ENCODE measurements at places on chromosomes 13 and 19.

- no peak for DNase-seq
Measured at GRCh38 chr19:14614099-14614412, 31.2 kb downstream of the CLEC17A start.

DNA sequence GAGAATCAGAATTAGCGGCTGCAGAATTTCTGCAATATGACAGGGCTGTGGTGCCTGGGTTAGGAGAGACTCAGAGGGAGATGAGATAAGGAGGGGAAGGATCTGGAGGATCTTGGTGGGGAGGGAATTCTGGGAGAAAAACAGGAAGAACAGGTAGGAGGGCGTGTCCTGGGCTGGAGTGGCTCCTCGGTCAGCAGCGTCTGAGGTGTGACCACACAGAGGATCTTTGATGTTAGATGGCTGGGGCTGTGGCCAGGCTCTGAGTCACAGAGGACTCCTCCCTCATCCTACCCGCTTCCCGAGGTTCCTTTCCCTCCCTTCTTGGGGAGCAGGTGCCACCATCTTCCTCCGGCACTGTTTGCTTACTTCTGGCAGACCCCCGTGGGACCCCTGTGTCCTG is 6.4 kb upstream of the KLK6 start:
- peak; percentile 90 for DNase-seq

GRCh38 chr13:35478271-35479037 is 2.0 kb upstream of the MAB21L1 start:
- DNase-seq: peak; percentile 78

DNA sequence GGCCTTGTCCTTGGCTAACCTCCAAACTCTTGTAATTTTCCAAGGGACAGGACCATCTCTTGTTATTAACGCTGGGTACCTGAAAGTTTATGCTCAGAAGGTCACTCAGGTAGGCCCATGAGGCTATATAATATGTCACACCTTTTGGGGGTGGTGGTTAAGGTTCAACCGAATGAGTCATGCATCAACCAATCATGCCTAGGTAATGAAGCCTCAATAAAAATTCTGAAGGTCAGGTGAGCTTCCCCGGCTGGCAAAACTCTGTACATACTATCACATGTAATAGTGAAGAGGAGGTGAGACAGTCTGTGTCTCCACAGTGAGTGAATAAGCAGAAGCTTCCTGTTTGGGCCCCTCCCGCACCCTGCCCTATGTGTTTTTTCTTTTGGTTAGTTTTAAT is 424.9 kb downstream of the PCDH17 start:
- DNase-seq: no peak

- DNase-seq: no peak
Measured at GRCh38 chr19:44720945-44721344, 22.0 kb downstream of the CEACAM16 start.

GRCh38 chr13:72050251-72050650 is 183.2 kb upstream of the DACH1 start:
- DNase-seq: peak; percentile 54

GRCh38 chr13:41622432-41623429 is 165.4 kb downstream of the RGCC start:
- DNase-seq: no peak

GRCh38 chr19:2494084-2494446 is 18.1 kb downstream of the GADD45B start:
- no peak for DNase-seq

DNA sequence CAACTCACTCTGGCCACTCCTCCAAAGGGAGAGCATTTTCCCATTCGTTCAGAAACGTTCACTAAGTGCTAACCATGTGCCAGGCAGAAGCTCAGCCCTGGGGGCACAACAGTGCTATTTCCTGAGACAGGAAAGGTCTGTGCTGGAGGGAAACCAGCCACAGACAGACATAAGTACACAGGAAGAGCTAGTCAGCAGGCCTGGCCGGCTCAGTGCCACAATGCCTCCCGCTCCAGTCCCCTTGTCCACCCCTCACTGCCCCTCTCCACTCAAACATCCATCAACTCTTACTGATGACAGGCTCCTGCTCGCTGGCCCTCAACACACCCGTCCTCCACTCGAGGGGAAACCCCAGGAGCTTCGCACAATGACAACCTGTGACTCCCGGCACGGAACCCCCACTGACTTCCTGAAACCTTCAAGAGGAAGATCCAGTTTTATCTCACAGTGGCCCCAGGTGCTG is 11.3 kb upstream of the PLA2G4C start:
- no peak for DNase-seq

GRCh38 chr13:83877651-83878355 is 4.5 kb downstream of the SLITRK1 start:
- DNase-seq: peak; percentile 37

GRCh38 chr19:19260417-19261214 is 12.5 kb downstream of the TM6SF2 start:
- DNase-seq: no peak

- no peak for DNase-seq
Measured at GRCh38 chr19:14381689-14382474, 638 bp downstream of the ADGRE5 start.

GRCh38 chr19:39297931-39298634 is 1.9 kb downstream of the IFNL1 start:
- DNase-seq: no peak

DNA sequence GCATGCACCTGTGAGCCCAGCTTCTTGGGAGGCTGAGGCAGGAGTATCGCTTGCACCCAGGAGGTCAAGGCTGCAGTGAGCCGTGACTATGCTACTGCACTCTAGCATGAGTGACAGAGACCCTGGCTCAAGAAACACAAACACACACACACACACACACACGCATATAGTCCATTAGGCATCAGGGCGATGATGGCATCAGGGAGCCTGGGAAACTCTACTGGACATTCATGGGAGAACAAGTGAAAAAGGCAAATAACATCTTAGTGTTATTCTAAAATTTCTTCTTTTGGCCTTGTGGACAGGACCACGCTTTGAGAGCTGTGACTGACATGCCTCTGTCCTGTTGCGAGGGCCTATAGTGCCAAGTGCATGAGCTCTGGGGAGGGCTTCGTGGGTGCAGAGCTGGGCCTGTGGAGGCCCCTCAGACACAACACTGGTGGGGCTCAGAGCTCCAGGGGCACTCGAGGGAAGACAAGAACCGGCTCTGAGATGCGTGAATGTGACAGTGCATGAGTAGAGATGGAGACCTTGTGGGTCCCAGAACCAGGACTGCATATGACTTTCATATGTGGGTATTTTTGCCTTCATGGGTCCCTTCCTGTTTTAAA is 8.0 kb upstream of the USF2 start:
- DNase-seq: peak; percentile 33

GRCh38 chr13:112096959-112097358 is 30.0 kb downstream of the SOX1 start:
- DNase-seq: no peak

DNA sequence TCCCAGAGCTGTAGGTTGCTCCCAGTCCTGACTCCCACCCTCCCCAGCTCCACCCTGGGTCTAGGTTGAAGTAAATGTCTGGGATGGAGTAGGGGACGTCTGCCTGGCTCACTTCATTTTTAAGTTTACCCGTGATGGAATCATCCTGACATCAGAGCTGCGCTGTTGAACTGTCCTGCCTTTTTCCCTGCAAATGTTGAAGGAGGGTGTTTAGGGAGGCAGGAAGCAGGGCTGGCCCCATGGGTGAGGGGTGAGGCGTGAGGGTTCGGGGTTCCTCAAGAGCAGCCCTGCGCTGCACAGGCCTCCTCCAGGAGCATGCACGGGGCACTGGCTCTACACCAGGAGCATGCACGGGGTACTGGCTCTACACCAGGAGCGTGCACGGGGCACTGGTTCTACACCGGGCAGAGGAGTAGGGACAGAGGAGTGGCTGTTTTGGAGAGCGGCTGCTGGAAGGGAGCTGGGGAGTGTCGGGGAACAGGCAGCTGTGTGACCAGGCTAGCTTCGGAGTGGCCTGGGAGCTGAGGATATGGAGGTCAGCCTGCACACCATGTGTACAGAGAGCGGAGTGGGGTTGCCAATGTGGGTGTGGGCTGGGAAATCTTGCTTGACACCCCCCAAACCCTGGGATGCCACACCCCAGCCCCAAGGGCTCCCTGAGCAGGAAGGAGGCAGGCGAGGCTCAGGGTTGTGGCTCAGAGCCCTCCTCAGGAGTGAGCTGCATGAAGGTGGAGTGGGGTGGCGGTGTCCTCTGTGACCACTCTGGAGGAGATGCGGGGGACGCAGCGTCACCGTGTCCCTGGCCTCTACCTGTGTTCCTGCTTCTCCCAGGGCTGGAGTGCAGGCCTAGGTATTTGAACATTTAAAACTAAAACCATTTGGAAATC is 63.3 kb downstream of the GPR12 start:
- no peak for DNase-seq

GRCh38 chr19:51607920-51608562 is 22.2 kb downstream of the SIGLEC5 start:
- DNase-seq: peak; percentile 97

GRCh38 chr19:6357174-6357573 is 4.2 kb upstream of the CLPP start:
- no peak for DNase-seq

GRCh38 chr13:39266426-39266825 is 228.2 kb downstream of the NHLRC3 start:
- DNase-seq: no peak

- DNase-seq: no peak
Measured at GRCh38 chr19:29393915-29394460, 131.8 kb upstream of the VSTM2B start.

DNA sequence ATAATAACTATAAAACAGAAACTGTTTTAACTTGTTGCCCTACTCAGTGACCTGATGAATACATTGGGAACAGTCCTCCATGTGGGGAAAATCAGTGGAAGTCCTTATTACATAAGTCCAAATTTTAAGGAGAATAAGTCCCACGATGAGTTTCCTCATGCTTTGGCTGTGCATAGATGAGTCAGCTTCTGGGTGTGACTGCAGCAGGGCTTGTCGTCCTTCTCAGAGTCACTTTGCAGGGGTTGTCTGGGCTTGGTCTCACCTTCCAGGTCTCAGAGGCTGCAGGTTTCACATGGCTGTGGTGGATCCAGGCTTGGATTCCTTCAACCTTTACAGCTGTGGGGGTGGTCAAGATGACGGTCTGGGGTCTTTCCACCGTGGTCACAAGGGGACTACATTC is 85.6 kb downstream of the SLC25A15 start:
- no peak for DNase-seq

DNA sequence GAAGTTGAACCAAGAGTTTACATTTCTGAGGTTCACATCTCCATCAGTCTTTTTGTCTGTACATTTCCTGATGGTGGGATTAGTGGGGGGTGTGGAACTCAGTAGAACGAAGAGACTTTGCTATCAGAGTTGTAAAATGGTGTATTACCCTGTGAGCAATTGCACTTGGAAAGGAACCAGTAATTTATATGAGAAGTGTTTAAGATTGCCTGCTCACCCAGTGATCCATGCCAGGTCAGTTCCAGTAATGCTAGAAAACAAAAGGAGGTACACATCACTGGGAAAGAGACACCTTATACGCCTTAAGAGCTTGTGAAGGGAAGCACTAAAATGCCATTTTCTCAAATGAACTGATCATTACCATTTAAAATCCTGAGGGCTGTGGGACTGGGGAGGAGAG is 7.5 kb upstream of the DACH1 start:
- no peak for DNase-seq

DNA sequence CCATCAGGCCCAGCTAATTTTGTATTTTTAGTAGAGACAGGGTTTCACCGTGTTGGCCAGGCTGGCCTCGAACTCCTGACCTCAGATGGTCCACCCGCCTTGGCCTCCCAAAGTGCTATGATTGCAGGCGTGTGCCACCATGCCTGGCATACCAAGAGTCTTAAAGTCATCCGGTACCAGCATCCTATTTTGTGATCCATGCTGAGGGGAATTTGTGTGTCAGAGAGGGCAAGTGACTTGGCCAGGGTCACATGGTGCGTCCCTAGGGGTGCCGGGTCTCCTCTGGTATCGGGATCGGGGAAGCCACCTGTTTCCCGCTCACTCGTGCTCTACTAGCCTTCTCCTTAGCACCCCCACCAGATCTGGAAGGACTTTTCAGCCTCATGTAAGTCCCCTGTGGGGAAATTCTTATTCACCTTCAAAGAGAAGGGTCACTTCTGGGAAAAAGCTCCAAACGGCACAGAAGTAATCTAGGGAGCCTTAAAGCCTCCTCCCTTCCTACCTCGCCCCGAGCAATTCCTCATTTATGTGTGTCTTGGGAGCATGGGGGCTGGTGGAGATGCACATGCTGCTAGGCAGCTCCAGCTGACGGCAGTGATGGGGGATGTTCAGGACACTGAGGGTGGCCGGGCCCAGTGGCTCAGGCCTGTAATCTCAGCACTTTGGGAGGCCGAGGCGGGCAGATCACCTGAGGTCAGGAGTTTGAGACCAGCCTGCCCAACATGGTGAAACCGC is 6.1 kb upstream of the ANKLE1 start:
- DNase-seq: no peak

DNA sequence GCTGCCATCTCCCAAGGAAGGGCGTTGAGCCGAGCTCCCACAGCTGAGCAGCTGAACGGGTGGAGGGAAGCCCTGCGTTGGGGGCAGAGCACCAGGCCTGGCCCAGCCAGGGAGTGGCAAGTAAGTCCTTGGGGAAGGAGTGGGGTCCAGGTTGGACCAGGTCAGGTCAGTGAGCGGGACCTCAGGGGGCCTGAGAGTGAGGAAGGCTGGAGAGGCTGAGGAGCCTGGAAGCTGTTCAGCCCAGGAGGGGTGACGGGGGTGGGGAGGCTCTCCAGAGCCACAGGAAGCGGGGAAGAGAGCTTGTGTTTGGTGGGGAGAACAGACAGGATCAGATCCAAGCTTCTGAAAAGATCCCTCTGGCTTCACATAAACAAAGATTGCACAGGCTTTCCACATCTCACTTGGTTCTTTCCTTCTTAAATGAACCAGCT is 55.4 kb upstream of the ATP12A start:
- no peak for DNase-seq

GRCh38 chr13:29270271-29270985 is 325.1 kb downstream of the SLC7A1 start:
- DNase-seq: no peak

GRCh38 chr13:19321222-19321621 is 139.6 kb upstream of the TUBA3C start:
- no peak for DNase-seq

DNA sequence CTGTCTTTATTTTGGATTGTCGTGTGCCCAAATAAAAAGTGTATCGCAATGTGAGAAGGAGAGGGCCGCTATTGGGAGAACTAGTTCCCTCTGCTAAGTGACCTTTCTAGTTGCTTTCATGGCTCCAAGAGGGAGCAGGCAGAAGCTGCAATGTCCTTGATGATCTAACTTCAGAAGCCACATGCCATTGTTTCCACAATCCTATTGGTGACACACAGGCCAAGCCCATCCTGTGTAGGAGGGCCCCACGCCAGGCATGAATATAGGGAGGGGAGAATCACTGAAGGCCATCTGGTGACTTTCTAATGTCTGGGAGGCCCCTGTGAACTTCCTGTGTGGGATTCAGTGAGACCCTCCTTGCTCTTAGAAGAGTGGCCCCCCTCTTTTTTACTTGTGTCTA is 47.8 kb upstream of the KPNA3 start:
- no peak for DNase-seq

DNA sequence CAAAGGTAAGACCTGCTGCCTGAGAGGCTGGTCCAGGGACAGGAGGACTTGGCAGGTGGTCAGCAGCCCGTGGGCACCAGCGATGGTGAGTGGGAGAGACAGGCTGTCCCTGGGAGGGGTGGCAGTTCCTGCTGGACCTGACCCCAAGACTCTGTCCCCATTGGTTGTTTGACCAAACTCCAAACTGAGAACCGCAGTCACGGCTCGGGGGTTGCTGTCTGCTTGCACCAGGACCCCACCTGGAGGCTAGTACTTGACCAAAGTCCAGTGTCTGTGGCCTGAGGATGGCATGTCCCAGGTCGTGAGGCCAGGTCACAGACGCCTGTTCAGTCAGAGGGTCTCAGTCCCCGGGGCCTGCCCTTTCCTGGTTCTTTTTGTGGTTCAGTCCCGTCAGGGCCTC is 9.9 kb upstream of the ZNF14 start:
- DNase-seq: no peak

GRCh38 chr19:10279737-10280442 is 6.9 kb upstream of the ICAM4 start:
- DNase-seq: no peak
